ENCODE measurements at places on chromosomes 5 and 9.

- DNase-seq: no peak
Measured at GRCh38 chr5:117680426-117680825, 1105.8 kb upstream of the SEMA6A start.

- DNase-seq: no peak
Measured at GRCh38 chr5:14263699-14264098, 120.6 kb downstream of the TRIO start.

GRCh38 chr5:143870871-143871632, 59.1 kb downstream of the HMHB1 start:
- DNase-seq: no peak

DNA sequence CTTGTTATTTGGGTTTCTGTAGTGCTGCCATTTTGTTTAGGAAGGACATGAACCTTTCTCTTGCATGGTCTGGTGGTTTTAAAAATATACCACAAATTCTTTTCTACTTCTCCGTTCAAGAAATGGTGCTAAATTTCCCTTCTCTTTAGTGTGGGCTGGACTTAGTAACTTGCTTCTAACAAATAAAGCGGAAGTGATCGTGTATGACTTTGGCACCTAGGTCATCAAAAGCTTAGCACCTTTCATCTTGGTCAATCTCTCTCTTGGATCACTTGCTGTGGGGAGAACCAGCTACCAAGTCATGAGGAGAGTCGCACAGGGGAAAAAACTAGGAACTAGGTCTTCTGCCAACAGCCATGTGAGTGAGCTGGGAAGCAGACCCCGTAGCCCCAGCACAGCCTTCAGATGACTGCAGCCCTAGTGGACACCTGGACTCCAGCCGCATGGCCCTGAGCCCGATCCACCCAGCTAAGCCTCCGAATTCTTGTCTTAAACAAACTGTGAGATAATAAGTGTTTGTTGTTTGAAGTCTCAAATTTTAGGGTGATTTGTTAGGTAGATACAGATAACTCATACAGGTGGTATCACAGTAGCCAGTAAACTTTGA, 87.7 kb upstream of the CKMT2 start:
- no peak for DNase-seq

DNA sequence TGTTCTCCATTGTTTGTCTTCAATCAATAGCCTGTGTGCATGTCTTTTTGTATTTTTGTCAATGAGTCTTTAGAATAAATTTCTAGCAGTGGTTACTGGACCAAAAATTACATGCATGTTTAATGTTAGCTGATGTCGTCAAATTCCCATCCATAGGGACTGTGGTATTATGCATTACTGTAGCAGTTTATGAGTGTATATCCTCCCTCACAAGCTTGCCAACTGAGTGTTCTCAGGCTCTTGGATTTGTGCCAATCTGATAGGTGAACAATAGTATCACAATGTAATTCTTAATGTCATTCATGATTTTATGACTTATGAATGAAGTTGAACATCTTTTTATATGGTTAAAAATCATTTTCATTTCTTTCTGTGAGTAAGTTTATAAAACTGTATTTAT, 13.0 kb downstream of the SNX24 start:
- DNase-seq: peak; percentile 86

GRCh38 chr5:54440456-54440893, 15.0 kb upstream of the HSPB3 start:
- no peak for DNase-seq

- no peak for DNase-seq
Measured at GRCh38 chr9:7967851-7968250, 168.3 kb upstream of the DMAC1 start.

DNA sequence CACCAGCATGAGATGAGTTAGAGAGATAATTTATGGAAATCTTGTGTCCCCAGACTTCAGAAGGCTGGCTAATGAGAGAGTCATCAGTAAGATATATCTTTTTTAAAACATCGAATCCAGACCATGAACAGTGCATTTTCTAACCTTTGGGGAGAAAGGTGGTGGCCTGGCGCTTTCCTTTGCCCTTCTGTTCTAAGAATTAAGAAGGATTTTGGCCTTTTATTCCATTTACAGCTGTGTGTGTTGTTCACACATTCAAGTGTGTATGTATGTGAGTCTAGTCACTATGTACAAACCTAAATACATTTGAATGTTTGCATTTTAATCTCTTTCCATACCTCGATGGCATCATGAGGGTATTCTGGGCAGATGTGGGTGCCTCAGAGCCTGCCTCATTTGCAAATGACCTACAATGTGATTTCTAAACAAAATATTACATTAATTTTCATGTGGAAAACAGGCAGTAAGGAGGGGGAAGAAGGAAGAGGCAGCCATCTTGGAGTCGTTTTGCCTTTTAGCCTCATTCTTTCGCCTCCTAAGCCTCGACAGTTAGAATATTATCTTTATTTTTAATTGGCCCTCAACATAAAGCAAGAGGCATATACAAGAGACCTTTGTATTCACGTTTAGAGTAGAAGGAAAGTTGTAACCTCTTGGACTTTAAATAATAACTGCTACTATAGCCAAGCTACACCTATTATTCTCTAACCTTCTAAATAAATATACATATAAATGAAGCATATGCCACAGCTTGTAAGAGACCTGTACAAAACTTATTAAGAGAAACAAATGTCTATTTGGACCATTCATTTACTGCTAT, 125.3 kb upstream of the TMEM161B start:
- no peak for DNase-seq

DNA sequence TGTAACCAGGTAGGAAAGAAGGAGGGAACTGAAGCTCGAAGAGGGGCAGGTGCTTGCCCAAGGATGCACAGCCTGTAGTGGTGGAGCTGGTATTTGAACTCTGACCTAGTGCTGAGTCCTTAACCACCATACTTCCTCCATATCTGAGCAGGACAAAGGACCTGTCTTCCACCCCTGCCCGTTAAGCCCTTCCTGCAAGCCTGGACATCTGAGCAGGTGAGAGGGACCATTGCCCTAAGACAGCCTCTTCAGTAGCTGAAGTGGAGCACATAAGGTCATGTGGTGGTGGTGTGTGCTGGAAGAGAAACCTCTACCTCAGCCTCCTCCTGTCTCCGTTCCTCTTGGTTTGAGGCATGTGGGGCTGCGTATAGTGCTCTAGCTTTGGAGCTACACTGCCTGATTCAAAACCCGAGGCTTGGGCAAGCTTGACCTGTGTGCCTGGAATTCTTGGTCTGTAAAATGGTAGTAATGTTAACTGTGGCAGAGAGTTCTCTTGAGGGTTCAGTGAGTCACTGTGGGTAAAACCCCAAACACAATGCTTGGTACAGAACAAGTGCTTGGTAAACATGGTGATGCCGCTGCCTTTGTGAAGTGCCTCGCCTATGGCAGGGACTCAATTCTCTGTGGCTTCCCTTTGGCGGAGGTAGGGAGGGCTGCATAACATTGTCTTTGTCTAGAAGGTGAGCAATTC, 7.4 kb downstream of the GALNT10 start:
- peak; percentile 50 for DNase-seq

DNA sequence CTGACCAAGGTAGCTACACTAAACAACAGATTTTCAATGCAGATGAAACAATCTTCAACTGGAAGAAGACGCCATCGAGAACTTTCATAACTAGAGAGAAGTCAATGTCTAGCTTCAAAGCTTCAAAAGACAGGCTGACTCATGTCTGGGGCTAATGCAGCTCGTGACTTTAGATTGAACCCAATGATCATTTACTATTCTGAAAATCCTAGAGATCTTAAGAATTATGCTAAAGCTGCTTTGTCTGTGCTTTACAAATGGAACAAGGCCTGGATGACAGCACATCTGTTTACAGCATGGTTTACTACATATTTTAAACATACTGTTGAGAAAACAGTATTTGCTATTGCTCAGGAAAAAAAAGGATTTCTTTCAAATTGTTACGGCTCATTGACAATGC, 54.9 kb downstream of the RICTOR start:
- DNase-seq: no peak

DNA sequence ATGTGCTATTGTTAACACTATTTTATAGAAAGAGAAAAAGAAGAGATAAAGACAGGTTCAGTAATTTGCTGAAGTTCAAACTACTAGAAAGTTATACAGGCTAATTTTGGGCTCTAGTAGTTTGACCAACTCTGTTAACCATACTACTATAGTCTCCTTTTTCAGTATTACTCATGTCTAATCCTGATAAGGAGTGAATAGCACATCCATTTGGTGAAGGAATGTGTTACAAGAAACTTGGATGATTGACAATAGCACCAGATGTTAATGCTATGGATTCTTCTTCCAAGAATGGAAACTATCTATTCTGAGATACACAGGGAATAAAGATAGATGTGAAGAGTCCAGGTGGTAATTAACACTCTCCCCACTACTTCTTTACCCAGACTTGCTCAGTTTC, 677.3 kb downstream of the PRELID2 start:
- no peak for DNase-seq

GRCh38 chr5:670396-671270, 22.5 kb downstream of the TPPP start:
- DNase-seq: no peak

- DNase-seq: peak; percentile 46
Measured at GRCh38 chr9:116574027-116574679, 113.0 kb upstream of the TRIM32 start.

DNA sequence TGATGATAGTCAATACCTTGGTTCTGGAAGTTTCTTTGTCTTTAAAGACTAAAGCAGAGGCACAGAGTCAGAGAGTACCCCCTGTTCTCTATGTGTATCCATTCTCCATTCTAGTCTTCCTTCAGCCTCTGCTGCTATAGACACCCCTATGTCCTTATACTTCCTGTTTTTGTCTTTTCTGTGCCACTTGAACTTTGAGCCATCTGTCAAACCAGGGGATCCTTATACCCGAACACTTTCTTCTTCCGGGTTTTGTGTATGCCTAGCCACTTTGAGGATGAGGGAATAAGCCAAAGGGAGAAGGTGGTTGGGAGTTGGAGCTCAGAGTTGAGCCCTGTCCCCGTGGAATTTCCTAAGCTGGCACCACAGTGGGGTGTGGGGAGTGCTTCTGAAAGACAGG, 61.1 kb upstream of the IL6ST start:
- DNase-seq: no peak

- DNase-seq: peak; percentile 48
Measured at GRCh38 chr9:35603506-35603985, 1.5 kb upstream of the TESK1 start.

GRCh38 chr5:134122530-134122929, 8.0 kb downstream of the TCF7 start:
- DNase-seq: no peak

GRCh38 chr5:139668924-139669661, 20.9 kb downstream of the CXXC5 start:
- no peak for DNase-seq

GRCh38 chr5:36392818-36393217, 91.1 kb upstream of the RANBP3L start:
- no peak for DNase-seq

DNA sequence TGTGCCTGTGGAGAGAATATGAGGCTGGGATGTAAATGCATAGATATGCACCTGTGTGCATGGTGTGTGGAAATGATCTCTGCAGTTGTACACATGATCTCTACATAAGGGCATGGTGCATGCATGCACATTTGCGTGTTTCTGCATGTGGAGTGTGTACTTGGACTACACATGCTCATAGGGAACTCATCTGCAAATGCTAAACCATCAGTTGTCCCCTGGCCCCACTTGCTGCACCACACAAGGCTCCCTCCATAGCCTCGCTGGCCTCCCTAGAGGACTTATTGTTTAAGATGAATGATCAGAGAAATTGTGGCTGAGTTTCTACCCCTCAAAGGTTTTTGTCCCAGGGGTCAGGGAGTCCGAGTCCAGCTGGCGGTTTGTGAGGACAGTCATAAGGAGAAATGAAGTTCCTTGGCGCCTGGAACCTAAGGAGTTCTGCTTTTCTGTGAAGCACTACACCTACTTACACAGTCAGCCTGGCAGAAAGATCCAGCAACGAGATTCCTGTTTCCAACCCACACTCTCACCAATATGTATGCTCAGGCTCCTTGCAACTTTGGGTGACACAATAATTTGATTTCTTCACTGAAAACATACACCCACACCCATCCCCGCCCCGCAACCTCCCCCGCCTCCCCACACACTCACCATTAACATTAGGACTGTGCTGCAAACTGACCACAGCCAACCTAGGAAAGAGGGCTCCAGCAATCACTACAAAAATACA, 79.9 kb upstream of the CPEB4 start:
- peak; percentile 32 for DNase-seq

GRCh38 chr9:134301387-134302129, 24.7 kb upstream of the RXRA start:
- no peak for DNase-seq

DNA sequence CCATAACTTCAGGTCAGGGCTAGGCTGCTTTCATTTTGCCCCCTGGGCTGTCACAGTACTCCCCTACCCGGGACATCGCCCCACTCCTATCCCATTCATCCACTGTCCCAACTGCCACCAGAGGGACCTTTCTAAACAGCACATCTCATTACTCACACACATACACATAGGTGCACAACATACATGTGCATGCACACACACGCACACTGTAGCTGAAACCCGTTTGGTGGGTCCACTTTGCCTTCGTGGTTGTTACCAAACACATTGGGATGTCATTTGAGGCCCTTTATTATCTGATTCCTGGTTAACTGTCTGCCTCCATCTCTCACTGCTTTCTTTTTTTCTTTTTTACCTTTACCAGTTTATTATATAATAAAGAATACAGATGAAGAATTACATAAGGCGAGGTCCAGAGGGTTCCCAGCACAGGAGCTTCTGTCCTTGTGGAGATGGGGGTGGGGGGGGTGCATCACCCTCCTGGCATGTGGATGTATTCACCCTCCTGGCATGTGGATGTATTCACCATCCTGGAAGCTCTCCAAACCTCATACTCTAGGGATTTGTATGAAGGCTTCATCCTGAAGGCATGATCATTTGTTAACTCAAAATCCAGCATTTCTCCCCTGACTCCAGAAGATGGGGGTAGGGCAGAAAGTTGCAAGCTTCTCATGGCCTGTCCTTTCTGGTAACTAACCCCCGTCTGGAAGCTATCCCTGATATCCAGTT, 186.0 kb downstream of the GOLPH3 start:
- DNase-seq: no peak

GRCh38 chr5:156753846-156754245, 96.2 kb upstream of the PPP1R2B start:
- DNase-seq: no peak

DNA sequence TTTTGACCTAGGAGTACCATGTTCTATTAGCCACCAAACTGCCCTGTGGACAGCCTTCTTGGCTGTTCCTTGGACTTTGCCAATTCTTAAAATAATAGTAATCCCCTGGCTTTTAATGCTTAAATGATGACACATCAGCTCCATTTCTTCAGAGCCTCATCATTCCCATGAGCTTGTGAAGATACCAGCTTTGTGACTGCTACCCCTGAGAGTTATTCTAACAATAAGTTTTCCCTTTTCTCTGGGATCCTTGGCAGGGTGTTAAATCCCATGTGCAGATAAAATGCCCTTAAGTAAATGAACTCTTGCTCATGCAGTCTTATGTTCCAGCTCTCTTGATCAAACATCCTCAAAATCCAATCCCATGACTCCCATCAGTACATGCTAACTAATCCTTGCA, 415.3 kb downstream of the CETN3 start:
- DNase-seq: no peak

- no peak for DNase-seq
Measured at GRCh38 chr5:16665601-16666000, 48.8 kb upstream of the RETREG1 start.

All from hematopoietic multipotent progenitor cell treated with erythropoietin and hydrocortisone succinate and interleukin-3 and kit ligand, for 6 days (in vitro differentiated cells).